ENCODE measurements at places on chromosomes 3 and 15.

GRCh38 chr15:57224664-57225063 is 151.6 kb upstream of the CGNL1 start:
- DNase-seq = no peak

- DNase-seq = no peak
Measured at GRCh38 chr3:59320080-59320479, 270.3 kb upstream of the CFAP20DC start.

- DNase-seq = no peak
Measured at GRCh38 chr3:195086341-195086740, 184.6 kb downstream of the XXYLT1 start.

DNA sequence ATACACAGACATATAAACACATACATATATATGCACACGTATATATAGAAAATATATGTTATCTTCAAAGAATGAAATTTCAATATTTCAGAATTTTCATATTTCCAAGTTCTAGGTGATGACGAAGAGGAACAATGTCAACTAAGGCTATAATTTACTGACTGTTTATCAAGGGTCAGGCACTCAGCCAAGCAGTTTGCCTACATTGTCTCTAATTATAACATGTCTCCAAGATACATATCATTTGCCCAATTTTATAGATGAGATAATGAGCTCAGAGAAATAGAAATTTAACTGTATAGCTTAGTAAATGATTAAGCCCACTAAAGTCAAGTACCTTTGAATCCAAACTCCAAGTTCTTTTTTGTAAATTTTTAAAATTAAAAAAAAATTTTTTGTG is 99.9 kb upstream of the PLSCR4 start:
- no peak for DNase-seq

GRCh38 chr3:41464858-41465257 is 265.6 kb downstream of the CTNNB1 start:
- DNase-seq = no peak

- DNase-seq = no peak
Measured at GRCh38 chr3:46907271-46907670, 29.8 kb downstream of the PTH1R start.

GRCh38 chr3:29279286-29279685 is 1.6 kb upstream of the RBMS3 start:
- DNase-seq = no peak

DNA sequence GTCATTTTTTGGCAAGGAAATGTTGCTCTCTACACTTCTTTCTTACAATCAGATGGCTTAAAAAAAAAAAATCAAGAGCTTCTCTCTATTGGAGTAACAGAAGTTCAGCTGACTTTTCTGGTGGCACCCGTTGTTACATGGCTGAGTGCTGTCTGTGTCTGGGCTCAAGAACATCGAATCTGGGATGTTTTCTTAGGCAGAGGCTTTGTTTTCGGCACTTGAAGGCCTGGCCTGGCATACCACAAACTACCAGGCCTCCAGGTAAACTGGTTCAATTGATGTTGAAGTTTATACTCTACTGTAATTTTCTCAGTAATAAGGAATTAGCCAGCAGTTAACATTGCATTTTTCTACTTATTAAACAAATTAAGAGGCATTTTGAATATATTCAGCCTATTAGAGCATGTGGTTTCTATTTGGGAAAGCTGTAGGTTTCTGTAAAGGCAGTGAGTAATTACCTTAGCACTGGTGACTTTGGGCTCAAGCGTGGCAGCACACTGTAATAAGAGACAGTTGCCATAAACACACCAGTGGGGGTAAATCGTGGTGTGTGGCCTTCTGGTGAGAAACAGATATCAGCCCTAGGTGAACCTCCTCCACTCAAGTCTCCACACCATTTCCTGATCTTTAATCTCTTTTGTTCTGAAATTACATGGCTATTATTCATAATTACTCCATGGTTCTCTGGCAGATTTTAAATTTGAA is 544.7 kb downstream of the MECOM start:
- DNase-seq = peak; percentile 17

GRCh38 chr3:50201573-50202315 is 3.3 kb upstream of the SLC38A3 start:
- no peak for DNase-seq

DNA sequence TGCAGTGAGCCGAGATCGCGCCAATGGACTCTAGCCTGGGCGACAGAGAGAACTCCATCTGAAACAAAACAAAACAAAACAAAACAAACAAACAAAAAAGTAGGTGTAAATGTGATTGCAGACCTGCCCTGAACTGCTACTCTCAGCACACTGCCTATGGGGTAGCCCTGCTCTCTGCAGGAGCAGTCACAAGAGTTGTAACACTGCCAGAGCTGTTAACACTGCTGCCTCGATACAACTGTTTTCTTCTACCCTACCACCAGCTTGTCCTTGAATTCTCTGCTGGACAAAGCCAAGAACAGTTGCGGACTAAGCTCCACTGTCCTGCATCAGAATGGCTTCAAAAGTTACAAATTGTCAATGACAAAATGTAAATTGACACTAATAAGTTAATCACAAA is 89.3 kb downstream of the ALCAM start:
- no peak for DNase-seq

DNA sequence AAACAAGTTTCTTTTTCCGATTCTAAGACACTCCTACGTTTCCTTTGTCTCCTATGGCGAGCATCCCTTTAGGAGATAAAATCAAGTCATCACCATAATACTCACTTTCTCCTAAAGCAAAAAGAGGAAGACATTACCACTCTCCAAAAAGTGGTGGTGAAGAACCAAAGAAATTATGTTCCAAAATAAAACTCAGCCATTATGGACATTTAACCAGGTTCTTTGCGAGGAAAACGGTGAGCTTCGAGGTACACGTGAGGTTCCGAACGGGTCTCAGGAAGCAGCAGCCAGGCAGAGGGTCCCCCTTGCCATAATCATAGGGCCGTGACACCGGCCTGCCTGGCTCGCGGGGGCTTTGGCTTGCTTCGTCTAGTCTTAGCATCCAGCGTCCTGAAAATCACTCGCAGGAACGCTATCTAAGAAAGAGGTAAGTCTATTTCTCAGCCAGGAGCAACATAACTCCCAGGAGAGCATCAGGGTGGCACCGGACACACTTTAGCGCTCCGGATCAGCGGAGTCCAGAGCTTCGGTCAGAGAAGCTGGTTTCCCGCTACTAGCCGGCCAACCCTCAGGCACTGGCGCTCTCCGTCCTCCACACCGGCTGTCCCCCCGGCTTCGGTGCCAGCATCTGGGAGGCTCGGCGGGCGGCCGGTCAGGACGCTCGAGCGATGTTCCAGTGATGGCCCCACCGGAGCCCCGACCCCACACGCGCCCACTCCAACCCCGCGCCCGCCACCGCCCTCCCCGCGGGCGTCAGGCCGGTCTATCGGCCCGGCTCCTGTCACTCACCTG is 581 bp downstream of the IP6K1 start:
- DNase-seq = no peak
